Stimulated activated CD8-positive, alpha-beta memory T cell treated with anti-CD3 and anti-CD28 coated beads, Interleukin-15, amount 100 ng/mL, for 48 hours (primary cell): ENCODE measurements at places on chromosomes 7 and 10.

- no peak for DNase-seq
Measured at GRCh38 chr10:129761197-129761972, 202.7 kb downstream of the EBF3 start.

GRCh38 chr10:84054743-84055142 lies 84.6 kb upstream of the GHITM start:
- DNase-seq: no peak

DNA sequence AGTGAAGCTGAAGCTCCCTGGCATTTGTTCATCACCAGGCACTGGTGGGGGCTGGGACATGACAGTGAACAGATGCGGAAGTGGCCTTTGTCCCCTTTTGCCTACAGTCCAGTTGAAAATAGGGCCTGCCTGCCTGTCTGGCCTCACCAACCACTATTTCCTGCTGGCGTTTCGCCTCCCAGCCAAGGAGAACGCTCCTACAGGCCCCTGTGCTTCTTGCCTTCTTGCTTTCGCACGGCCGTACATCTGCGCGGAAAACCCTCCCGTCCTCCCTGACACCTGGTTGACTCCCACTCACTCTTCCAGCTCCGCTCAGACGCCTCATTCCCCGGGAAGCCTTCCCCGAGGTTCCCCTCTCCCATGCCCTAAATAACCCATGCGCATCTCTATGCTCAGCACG lies 317.3 kb downstream of the PRPF18 start:
- DNase-seq: no peak

- DNase-seq: no peak
Measured at GRCh38 chr10:95542761-95543160, 18.4 kb downstream of the SORBS1 start.

DNA sequence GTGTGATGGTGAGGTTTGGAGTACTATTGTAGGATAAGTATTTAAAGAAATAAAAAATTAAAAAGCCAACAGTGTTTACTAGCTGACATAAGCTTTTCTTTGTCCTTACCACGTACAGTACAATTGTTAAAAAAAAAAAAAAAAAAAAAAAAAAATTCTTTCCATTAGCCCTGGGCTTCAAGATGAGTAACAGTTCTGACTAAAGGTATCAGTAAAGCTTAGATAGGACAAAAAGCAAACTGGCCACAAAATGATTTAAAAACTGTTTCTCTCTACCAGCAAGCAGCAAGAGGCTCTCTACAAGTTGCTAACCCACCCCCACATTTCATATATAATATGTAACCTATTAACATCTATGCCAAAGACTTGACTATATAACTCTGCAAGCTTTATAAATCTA lies 17.5 kb downstream of the HYCC1 start:
- DNase-seq: no peak
